ENCODE measurements at places on chromosomes 12 and 14.

DNA sequence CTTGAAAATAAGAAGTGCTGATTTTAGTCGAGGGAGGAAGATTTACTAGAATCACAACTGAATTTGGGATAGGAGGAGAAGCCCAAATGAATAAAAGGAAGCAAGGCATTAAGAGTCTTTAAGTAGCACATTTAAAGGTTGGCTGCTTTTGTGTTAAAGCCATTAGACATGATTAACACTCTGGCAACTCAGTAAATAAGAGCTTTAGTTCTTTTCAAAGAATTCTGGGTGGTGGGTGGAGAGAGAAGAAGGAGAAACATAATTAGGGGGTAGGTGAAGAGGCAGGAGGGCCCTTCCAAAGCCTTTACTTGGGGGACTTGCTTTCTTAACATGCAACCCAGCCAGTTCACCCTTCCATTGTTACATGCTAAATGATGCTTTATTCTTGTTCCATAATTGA, 284.6 kb upstream of the SEL1L start:
- no peak for DNase-seq

DNA sequence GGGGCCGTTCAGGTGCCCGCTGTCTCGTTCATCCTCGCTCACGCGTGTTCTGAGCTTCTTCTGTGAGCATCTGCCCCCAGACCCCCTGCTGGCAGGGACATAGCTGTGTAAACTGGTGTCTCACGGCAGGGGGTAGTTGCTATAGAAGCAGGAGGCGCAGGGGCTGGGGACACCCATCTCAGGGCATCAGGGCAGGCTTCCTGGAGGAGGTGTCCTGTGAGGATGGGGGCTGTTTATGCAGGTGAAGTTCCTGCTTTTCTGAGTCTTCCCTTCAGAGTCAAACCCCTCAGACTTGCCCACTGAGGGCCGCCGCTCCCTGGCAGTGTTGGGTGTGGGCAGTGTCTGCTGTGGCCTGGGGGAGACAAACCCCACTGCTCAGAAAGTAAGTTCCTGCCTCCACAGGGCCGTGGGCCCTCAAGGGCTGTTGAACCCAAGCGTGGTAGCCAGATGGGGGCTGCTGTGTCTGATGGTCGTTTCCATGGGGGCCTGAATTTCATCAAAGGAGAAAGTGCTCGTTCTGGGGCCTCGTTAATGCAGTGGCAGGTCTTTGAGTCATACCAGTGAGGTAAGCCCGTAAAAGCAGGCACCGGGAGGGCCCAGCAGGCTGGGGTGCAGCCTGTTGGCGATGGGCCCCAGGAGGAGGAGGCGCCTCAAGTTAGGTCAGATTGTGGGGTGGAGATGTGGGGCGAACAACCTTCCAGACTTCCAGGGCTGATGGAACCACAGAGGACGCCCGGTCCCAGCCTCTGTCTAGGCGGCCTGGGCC, 23.4 kb downstream of the KIF26A start:
- DNase-seq, result no peak

GRCh38 chr12:115088995-115089841, 405.2 kb upstream of the TBX3 start:
- DNase-seq, result no peak

- no peak for DNase-seq
These were observed 174.8 kb upstream of the DCN start for GRCh38 chr12:91357381-91357780.

- no peak for DNase-seq
These were observed 2.8 kb upstream of the ARID2 start for GRCh38 chr12:45726603-45727300.

DNA sequence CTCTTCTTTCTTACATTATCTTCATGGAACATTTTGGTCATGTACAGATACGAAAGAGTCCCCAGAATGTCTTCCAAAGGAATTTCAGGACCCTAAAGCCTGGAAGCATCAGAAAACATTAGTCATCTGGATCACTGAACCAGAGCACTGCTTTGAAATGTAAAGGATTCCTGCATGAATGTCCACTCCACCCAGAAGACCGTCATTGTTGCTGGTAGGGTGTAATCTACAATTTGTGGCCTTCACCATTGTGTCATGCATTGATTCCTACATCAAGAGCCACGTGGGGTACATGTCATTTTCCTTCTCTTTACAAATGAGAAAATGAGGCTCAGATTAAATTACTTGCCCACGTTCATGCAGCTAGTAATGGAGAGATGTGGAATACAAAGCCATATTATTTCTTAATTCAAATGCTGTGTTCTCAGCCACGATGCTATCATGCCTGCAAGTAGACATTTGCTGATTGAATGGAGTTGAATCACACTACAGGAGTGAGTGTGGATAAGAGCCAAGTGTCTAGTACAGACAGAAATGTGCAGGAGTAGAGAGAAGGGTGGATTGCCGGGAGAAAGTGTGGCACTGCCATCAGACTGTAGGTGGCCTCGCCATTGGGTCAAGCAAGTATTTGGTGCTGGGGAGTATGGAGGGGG, 231.2 kb downstream of the C12orf75 start:
- DNase-seq, result no peak

DNA sequence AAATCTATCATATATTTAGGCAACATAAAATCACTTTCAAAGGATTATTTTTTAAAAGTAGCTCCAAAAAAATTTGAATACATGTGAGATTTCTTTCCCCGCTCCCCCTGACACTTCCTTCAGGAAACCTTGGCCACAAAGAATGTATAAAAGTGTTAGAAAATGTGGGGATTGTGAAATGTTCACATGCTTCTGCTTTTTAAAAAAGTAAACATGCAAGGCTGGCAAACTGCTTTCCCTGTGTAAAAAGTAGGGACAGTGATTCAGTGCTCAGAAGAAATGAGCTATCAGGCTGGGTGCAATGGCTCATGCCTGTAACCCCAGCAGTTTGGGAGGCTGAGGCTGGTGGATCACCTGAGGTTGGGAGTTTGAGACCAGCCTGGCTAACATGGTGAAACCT, 26.6 kb downstream of the MBIP start:
- DNase-seq, result no peak

DNA sequence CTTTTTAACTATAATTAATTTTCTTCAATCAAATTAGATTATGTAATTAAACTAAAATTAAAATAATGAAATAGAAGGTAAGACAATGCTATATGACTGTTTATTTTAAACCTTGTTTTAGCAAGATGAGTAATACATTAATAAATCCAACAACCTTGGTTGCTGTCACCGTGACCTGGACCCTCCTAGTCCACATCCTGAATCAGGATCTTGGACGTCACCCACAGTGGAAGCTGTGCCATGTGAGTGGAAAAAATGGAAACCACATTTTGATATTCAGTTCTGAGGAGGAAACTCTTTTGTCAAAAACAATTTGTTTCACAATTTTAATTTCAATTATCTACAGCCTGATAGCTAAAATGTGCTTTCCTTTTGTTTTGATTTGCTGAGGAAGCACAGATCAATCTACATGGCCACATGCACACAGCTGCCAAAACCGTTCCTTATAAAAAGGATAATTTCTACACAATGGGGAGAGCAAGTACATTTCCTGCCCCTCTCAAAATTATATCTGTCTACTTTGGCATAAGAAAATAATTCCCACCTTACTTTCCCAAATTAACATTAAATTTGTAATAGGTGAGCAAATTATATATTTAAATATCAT, 255.5 kb downstream of the RASSF9 start:
- DNase-seq, result no peak

DNA sequence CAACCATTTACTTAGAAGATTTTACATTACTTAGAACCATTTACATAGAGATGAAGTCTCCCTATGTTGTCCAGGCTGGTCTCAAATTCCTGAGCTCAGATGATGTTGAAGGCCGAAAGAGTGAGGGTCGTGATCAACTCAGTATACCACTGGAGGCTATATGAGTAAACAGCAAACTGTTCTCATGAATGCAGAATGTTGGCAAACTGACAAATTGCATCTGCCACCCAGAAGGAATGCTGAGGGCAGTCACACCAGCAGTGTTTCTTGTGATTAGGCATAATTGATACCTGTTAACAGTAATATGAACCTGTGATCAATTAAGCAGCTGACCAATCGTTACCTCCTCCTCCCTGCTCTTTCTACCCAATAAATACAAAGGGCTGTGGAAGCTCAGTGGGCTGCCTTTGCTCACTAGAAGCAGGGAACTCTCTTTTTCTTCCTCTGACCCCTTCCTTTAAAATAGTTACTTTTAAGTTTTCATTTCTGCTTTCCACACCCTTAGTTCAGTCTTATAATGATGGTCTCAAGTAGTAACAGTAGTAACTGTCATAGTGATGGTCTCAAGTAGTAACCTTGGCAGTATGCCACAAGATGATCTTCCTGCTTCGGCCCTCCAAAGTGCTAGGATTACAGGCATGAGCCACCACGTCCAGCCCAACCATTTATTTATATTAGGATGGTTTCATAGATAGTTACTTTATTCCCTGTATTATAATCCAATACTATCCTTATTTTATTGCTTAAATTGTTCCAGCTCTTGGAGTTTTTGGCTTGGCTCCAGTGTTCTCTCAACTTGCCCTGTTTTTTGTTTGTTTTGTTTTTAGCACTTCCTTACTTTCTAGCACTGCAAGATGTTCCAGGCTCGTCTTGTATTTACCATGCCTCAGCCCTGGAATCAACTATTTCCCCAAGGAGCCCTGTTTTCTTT, 25.8 kb downstream of the LIMA1 start:
- no peak for DNase-seq

- no peak for DNase-seq
These were observed 10.7 kb upstream of the FAM234B start for GRCh38 chr12:13033476-13033875.

DNA sequence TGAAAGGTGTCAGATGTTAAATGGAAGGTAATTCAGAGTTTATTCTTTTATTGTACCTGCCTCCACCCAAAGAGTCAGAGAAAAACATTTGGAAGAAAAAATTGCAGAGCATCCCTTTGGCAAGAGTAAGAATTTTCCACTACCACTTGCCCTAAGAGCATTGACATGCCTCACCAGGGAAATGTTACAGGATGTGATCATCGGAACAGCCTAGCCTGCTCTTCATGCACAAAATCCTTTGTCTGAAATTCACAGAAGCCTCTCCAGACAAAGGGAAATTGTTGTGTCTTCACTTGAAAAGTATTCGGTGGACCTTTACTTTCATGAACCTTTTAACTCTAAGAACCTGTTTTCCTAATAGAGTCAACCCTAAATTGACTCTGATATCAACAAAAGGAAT, 36.9 kb downstream of the ATP2A2 start:
- no peak for DNase-seq

- no peak for DNase-seq
These were observed 18.0 kb downstream of the ACACB start for GRCh38 chr12:109134186-109134917.

GRCh38 chr12:122986258-122986871, 5.9 kb downstream of the ARL6IP4 start:
- no peak for DNase-seq

- peak; percentile 76 for DNase-seq
These were observed 22.3 kb downstream of the GALNT6 start for GRCh38 chr12:51368640-51369517.

- no peak for DNase-seq
These were observed 12.1 kb downstream of the CSRP2 start for GRCh38 chr12:76866726-76867125.

- no peak for DNase-seq
These were observed 32.7 kb downstream of the MED6 start for GRCh38 chr14:70567791-70568190.

DNA sequence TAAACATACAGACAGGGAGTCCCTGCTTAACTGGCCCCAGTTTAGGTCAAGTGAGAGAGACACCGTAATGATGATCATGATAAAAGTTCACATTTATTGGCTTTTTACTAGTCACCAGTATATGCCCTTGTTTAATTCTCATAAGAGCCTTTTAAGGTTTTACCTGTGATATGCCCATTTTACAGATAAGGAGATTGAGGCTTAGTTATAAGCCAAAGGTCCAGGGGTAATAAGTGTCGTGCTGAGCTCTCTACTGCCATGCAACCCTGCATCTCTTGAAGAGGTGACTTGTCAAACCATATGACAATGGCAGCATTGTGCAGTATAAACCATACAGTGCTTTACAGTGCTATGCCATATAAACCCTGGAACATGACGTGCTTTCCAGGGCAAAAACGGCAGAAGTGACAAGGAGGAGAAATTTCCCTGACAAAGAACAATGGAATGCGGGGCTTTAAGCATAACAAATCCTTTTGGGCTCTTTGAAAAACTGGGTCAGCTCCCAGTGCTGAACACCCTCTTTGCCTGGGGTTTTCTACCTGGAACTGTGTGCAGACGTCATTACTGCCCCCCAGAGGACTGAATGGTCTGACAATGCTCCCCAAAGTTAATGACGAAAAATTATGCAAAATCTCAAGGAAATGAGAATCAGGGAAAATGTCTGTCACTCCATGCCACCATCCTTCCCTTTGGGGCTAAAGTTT, 59.7 kb upstream of the C14orf132 start:
- DNase-seq, result no peak

GRCh38 chr12:79300199-79300568, 390.6 kb downstream of the PAWR start:
- no peak for DNase-seq

GRCh38 chr12:68912916-68913315, 20.1 kb downstream of the CPM start:
- DNase-seq, result no peak

DNA sequence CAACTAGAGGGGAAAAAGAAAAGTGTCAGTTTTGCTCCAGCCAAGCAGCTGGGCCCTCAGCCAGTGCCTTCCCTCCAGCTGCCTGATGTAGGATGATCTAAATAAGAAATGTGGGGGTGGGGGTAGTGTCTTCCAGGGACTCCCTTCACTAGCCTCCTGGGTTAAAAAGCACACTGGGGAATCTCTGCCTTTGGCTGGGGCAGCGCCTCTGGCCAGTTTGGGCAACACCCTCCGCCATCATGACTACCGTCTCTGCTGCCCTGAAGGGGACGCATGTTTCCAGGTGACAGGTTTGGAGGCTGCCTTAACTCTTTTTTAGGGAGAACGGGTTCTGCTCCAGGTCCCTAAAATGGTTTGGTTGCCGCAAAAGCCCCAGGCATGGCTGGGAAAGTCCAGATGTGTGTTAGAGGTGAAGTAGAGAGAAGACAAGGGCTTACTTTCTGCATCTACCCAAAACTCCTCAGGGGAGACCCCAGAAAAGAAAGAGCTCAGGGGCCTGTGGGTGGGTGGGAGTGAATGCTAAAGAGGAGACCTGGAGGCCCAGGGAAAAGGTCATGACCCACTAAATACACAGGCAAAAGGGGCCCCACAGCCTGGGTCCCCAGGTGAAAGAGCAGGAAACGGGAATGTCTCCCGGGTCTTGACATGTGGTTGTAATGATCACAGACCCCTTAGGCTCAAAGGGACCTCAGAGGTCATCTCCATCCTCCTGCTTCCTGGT, 132.8 kb upstream of the CCND2 start:
- DNase-seq, result no peak

DNA sequence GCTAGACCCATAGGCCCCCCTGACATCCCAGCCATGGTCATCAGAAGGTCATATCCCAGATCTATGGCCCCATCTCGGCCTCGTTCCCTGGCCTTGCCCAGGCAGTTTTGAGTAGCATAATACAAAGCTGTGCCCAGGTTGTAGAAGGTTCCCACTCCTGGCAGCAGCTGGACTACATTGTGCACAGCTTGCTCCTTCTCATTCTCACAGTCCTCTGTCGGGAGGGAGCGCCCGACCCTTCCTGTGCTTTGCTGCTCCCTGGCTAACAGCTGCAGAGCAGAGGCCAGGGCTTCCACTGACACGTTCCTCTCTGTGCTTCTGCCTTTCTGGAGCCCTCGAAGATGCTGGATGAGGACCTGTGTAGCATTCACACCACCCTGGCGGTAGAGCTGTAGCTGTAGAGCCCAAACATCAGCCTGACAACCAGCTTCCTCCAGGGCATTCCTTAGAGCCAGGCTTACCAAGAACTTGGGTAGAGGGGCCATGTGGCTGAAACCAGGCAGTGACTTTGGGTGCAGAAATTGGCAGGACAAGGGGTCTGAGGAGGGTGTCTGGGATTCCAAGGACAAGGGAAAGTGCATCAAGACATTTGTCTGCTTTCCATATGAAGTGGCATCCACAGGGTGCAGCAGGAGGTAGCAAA, 1.0 kb downstream of the APOF start:
- DNase-seq, result no peak
